Muscle of leg (tissue), 16 donors: ENCODE measurements at places on chromosomes 2 and 18. TPM values are rescaled to one million over a fixed set of nuclear protein-coding genes. Genes with fewer than 3 reads are reported as not detected.

DNA sequence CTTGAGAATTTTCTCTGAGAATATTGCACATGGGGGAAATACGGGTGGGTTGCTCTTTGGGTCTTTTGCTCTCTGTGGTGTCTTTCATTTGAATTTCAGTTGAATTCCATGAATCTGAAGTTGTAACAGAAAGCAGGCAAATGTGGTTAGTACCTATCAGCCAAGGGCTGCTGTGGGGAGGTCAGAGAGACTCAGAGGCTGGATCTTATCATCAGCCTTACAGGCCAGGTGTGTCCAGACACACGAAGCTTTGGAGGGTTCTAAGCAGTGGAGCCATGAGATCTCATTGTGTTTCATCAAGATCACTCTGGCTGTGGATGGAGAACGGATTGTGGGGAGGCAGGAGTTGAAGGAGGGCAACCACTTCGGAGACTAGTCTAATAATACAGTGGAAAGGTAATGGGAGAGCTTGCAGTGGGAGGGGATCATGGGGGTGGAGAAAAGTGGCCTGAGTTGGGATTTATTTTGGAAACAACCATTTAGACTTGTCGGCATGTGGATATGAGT lies 68.1 kb downstream of the GNAL start:
- no peak overlapping the region for H3K27ac ChIP-seq
- peaks cover 2% of the 10 kb centered on the region for H3K4me1 ChIP-seq
- no peak overlapping the region for H3K4me3 ChIP-seq
- no peak for DNase-seq

DNA sequence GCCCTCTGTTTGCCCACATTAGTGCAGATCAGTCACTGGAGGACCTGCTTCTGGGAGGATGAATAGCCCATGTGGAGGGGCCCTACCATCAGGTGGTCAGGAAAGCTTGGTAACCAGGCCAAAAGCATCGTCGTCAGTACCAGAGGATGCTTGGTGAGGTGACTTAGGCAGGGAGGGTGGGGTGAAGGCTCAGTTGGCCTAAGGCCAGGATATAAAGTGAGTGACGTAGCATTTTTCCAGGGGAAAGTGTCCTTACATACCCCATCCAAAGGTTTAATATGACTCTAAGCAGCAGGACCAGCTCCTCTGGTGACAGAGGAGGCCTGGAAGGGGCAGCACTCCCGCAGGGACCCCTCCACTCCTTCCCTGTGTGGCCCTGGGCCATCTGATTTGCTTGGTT lies 27.7 kb upstream of the DNMT3A start:
- DNase-seq, result no peak
- peaks cover 43% of the 10 kb centered on the region for H3K4me1 ChIP-seq
- no peak overlapping the region for H3K27ac ChIP-seq
- no peak overlapping the region for H3K4me3 ChIP-seq

- no peaks in the 10 kb centered on the region for H3K27me3 ChIP-seq
- no peaks in the 10 kb centered on the region for H3K4me1 ChIP-seq
- H3K27ac ChIP-seq, result no peak overlapping the region
- DNase-seq, result peak; percentile 84
- no peaks in the 10 kb centered on the region for H3K36me3 ChIP-seq
These were observed 1392.1 kb upstream of the CELF4 start for GRCh38 chr18:38957736-38958135.

The AFTPH gene
- 21.2 TPM for total RNA-seq

- H3K4me3 ChIP-seq, result no peak overlapping the region
- H3K27ac ChIP-seq, result no peak overlapping the region
- H3K36me3 ChIP-seq, result no peaks in the 10 kb centered on the region
These were observed 78.5 kb downstream of the CCDC85A start for GRCh38 chr2:56262241-56262640.

DNA sequence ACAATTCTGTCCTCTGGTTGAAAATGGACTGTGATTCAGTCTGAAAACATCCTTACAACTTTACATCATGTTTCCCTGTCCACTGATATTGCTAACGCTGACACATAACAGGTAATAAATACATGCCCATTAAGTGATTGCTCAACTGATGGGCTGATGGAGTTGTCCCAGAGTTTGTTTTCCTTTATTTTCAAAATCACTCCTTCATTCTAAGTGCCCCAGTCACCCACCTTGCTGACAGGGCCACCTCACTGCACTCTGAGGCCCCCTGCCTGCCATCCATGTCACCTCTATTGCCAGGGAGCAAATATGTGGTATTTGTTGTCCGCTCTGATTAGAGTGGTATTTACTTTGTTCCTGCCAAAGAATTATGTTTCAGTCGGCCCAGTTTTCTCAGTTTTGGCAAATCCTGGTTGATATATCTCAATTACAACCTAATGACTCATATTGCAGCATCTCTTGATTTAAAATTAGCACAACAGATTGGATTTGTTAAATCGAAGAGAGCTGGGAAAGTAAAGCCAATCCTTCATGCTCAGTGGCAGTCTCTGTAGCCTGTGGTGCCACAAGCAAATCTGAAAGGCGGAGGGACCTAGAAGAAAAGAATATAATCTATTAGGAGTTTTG lies 105.1 kb downstream of the RDH14 start:
- H3K4me3 ChIP-seq, result no peak overlapping the region
- H3K27ac ChIP-seq, result no peak overlapping the region
- DNase-seq, result no peak
- H3K36me3 ChIP-seq, result no peaks in the 10 kb centered on the region
- no peaks in the 10 kb centered on the region for H3K4me1 ChIP-seq
- H3K27me3 ChIP-seq, result no peaks in the 10 kb centered on the region

GRCh38 chr2:111694700-111695101 lies 189.3 kb downstream of the ANAPC1 start:
- no peaks in the 10 kb centered on the region for H3K36me3 ChIP-seq
- H3K27me3 ChIP-seq, result no peaks in the 10 kb centered on the region
- H3K4me3 ChIP-seq, result no peak overlapping the region
- H3K4me1 ChIP-seq, result peaks cover 24% of the 10 kb centered on the region

DNA sequence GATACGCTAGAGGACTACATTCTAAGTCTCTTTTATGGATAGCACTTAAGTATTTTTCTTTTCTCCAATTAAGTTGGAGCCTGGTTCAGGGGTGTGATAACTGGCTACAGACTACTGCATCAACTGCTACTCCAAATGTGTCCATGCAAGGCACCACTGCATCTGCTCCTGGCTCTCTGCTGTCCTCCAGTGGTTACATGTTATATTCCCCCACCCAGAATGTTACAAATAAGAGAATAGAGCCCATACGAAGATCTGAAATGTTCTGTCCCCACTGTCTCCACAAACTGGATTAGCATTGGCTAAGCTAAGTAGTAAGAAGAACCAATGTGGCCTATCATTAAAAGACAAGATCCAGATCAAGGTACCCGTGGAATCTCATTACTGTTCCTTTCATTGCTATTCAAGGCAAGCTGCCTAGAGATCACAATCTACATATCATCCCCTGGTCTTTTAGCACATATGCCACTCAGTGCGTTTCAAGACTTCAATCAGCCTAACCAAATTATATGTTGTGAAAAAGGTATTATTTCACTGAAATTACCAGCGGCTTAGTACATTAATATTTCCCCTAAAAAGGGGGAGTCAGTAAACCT lies 308.3 kb upstream of the SLC8A1 start:
- no peak overlapping the region for H3K4me3 ChIP-seq
- H3K27ac ChIP-seq, result no peak overlapping the region
- no peaks in the 10 kb centered on the region for H3K4me1 ChIP-seq
- H3K27me3 ChIP-seq, result no peaks in the 10 kb centered on the region

The GALNT13 gene
- 0.31 TPM for total RNA-seq

The TRIP12 gene
- 145 TPM for total RNA-seq

The GREB1 gene
- 7.2 TPM for total RNA-seq

- no peak for DNase-seq
- no peaks in the 10 kb centered on the region for H3K27me3 ChIP-seq
- peaks cover 10% of the 10 kb centered on the region for H3K36me3 ChIP-seq
These were observed 127.1 kb downstream of the DOCK10 start for GRCh38 chr2:224915136-224915535.

DNA sequence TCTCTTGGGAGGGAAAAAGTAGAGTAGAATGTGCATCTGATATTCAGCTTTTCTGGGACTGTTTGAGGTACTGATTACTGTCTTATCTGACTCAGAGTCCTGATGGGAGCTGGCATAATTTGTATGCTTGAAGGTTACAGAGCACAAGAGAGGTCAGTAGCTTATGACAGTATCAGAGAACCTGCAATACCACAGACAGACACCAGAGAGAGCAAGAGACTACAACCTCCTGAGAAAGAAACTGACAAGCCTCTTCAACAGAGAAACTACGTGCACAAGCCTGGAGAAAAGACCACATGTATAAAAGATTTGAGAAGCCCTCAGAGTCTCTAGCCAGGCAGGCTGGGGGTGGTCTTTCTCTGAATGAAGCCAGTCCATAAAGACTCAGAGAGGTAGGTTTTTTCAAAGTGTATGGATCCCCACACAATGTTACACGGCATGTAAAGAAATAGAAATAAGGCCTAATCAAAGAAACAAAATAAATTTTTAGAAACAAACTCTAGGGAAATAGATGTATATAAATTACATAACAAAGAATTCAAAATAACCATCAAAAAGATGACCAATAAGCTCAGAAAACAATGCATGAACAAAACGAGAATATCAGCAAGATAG lies 568.3 kb downstream of the LRRTM4 start:
- H3K36me3 ChIP-seq, result no peaks in the 10 kb centered on the region
- no peak overlapping the region for H3K4me3 ChIP-seq
- DNase-seq, result peak; percentile 51
- H3K27ac ChIP-seq, result no peak overlapping the region
- no peaks in the 10 kb centered on the region for H3K27me3 ChIP-seq

The TEX51 gene
- not detected for total RNA-seq

- no peaks in the 10 kb centered on the region for H3K36me3 ChIP-seq
- H3K27ac ChIP-seq, result no peak overlapping the region
- peak; percentile 59 for DNase-seq
- H3K4me3 ChIP-seq, result peak overlapping the region; percentile 9
- H3K27me3 ChIP-seq, result peaks cover 6% of the 10 kb centered on the region
These were observed 6.7 kb upstream of the ADCY3 start for GRCh38 chr2:24926602-24927252.

GRCh38 chr2:149223472-149224095 lies 106.8 kb upstream of the LYPD6 start:
- no peak overlapping the region for H3K27ac ChIP-seq
- H3K4me3 ChIP-seq, result no peak overlapping the region
- DNase-seq, result peak; percentile 16
- no peaks in the 10 kb centered on the region for H3K36me3 ChIP-seq

The FOXD4L1 gene
- total RNA-seq, result 0.13 TPM

DNA sequence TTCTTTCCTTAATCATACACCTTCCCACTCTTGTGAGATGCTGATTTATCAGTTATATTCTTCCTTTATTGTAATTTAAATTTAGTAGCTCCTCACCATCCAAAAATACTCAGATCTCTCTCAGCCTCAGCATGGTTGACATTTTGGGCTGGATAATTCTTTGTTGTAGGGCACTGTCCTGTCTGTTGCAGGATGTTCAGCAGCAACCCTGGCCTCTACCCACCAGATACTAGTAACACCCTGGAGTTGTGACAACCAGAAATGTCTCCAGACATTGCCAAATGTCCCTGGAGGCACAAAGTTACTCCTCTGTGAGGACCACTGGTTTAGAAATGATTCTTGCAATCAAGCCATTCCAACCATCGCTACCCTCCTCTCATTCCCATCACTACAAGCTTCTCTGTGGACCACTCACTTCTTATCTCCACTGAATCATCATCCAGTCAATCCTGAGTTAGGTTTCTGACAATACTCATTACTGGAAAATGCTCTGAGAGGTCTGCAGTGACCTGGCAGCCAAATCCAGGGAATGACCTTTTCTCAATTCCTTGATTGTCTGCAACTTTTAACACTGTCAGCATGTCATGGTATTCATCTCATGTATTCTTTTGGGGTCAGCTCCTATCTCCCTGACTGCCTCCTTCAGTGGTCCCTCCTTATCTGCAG lies 43.3 kb downstream of the OSBPL6 start:
- H3K27me3 ChIP-seq, result no peaks in the 10 kb centered on the region
- peaks cover 4% of the 10 kb centered on the region for H3K4me1 ChIP-seq
- H3K36me3 ChIP-seq, result no peaks in the 10 kb centered on the region

DNA sequence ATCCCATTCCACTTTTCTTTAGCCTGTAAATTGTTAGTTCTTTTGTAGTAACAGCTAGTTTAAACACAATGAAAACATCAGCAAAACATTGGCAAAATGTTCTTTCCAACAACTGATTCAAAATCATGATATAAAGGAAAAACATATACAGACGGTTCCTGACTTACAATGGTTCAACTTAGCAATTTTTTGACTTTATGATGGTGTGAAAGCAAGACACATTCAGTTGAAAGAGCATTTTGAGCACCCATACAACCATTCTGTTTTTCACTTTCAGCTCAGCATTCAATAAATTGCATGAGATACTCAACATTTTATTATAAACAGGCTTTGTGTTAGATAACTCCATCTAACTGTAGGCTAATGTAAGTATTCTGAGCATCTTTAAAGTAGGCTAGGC lies 185.1 kb downstream of the NOL4 start:
- no peak overlapping the region for H3K27ac ChIP-seq
- H3K4me3 ChIP-seq, result no peak overlapping the region
- H3K27me3 ChIP-seq, result no peaks in the 10 kb centered on the region
- H3K4me1 ChIP-seq, result no peaks in the 10 kb centered on the region

DNA sequence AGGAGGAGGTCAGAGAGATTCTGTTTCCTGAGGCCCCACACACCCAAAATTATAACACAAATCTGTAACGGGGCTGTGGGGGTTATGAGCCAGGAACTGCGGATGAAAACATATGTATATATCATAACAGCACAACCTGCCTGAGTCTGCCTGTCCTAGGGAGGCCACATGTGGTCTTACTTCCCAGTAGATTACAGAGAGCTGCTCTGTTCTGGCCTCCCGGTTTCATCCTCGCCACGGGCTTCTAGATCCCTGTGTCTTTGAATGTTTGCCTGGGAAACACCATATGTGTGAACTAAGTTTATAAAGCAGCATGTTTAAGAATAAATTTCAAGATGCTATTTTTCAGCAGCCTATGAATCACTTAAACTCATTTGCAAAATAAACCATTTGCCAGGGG lies 124.0 kb downstream of the TMEM200C start:
- H3K27ac ChIP-seq, result no peak overlapping the region
- H3K4me1 ChIP-seq, result no peaks in the 10 kb centered on the region
- no peaks in the 10 kb centered on the region for H3K36me3 ChIP-seq
- DNase-seq, result peak; percentile 46

GRCh38 chr2:238497610-238498005 lies 70.9 kb downstream of the ASB1 start:
- H3K36me3 ChIP-seq, result no peaks in the 10 kb centered on the region
- no peak for DNase-seq
- H3K4me1 ChIP-seq, result no peaks in the 10 kb centered on the region
- H3K4me3 ChIP-seq, result no peak overlapping the region
- H3K27me3 ChIP-seq, result no peaks in the 10 kb centered on the region

The CCDC150 gene
- total RNA-seq, result 4.6 TPM

DNA sequence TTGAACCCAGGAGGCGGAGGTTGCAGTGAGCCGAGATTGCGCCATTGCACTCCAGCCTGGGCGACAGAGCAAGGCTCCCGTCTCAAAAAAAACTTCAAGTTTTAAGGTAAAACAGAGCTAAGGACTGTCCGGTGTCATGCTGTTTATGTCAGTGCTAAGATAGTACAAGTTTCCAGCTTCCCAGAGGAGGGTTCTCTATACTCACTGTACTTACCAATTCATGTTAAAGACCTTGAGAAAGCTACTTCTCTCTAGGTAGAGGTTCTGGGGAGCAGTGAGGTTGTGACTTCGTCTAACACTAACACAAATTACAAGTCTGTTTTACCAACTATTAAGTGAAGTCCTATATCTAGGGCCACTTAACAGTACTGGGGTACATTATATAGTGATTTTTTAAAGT lies 18.8 kb downstream of the METTL21A start:
- no peaks in the 10 kb centered on the region for H3K36me3 ChIP-seq
- no peaks in the 10 kb centered on the region for H3K4me1 ChIP-seq
- DNase-seq, result no peak
- H3K27ac ChIP-seq, result no peak overlapping the region
- H3K27me3 ChIP-seq, result no peaks in the 10 kb centered on the region
